ENCODE measurements at places on chromosomes 11 and 22. TPM values are rescaled to one million over a fixed set of nuclear protein-coding genes. Genes with fewer than 3 reads are reported as not detected.
A peak's percentile ranks its signal among the peaks of the same experiment; 100 is the strongest.

GRCh38 chr11:43573233-43573632 lies 107.3 kb upstream of the HSD17B12 start:
- DNase-seq = no peak

DNA sequence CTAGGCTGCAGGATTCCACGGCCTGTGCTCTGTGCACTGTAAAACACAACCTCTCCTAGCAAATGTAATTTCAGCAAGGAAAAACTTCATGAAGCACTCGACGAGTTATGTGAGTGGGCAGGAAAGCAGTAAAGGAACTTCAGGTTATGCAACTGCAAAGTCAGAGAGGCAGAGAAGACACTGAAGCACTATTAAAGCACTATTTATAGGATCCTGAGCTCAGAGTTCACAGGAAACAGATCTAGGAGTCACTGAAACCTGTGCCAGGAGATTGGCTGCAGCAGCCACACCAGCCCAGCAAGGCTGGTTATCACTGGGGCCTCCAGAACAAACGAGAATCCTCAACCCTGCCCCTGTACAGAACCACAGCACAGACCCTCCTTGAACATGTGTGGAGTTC lies 2.5 kb downstream of the SMIM35 start:
- DNase-seq = no peak

Gene BTBD18
- polyA plus RNA-seq = 0.76 TPM

Gene NXPE1
- polyA plus RNA-seq = not detected

DNA sequence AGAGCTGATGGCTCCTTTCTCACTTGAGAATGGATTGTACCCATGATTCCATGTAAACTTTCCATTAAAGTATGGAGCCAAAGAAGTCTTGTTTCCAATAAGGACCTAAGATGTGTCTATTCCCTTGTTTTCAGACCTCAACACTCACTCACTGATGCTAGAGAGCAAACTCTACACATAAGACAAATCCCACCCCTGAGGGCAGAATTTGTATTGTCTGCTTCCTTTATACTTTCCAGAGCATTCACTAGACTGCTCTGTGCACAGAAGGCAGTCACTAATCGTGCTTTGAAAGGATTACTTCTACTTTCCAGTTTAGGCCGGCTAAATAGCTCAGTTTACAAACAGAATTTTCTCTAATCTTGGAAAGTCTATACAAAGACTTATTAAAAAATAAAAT lies 6.4 kb downstream of the ANKRD49 start:
- DNase-seq = no peak

DNA sequence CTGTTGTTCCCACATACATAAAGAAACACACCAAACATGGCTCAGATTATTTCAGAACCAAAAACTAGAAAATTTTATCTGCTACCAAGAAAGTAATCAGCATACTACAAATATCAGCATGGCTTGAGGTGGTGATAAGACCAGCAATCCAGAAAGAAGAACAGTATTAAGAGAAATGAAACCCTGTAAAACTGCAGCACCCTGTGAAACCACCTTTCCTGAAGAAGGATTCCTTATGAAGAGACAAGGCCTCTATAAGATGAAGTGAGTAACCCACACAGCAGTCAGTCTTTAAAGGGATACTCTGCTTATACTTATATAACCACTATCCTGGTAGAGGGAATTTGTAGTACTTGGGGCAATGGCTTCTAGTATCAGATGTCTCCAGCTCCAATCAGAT lies 49.9 kb downstream of the RSF1 start:
- no peak for DNase-seq

DNA sequence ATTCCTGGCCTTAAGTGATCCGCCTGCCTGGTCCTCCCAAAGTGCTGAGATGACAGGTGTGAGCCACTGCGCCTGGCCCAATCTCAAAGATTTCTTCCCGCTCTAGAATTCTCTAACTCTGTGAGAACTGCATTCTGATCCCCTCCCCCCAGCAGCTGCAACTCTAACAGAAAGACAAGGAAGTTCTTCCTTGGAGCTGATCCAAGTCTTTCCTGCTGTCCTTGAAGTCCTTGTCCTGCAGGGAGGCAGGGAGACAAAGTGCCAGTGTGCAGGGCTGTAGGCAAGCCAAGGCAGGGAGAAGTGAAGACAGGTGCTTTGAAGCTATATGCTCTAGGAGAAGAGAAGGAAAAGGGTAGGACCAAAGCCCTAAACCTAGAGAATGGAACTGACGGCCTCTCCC lies 9.5 kb upstream of the GGA1 start:
- DNase-seq = no peak

GRCh38 chr11:78635814-78636506 lies 61.3 kb upstream of the NARS2 start:
- DNase-seq = no peak

DNA sequence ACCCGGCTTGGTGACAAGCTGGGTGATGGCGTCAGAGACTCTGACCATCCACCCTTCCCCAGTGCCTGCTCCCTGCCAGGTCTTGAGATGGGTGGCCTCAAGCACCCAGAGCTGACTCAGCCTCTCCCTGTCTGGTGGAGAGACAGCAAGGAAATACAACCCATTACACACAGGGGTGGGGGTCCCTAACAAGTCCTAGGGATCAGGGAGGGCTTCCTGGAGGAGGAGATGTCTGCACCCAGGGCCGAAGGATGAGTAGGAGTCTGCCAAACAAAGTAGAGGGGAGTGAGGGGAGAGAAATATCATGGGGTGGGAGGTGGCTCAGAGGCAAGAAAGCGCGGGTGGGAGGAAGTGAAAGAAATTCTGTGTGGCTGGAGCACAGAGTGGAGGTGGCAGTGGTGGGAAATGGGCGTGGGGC lies 6.8 kb downstream of the MAFF start:
- no peak for DNase-seq

DNA sequence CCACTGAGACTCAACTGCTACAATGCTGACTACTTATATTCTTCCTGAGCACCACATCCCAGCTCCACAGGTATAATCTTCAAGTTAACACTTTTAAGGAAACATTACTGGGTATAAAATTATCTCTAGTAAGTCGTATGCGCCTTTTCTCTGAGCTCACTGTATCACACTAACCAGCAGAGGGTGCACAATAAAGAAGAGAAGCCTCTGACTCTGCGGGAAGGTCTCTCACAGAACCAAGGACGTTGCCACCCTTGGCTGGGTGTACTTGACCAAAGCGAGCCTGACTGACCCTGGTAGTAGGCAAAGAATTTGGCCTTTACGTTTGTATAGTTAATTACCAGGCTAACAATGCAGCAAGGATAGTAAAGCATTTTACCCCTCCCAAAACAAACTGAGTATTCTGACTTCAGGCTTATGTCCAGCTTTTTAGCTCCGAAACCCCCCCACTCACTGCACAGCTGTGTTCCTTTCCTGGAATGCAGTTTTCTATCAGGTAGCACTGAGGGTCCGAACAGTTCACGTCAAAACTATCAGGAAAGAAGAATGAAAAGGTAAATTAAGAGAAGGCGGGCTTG lies at the start of gene BTBD18:
BTBD18 (minus strand) TSS at position 144 of the 578 bp plus-strand sequence. CDS start 631 bp downstream, outside the sequence.
- DNase-seq = no peak

GRCh38 chr11:123202155-123203151 lies 7.4 kb upstream of the CLMP start:
- DNase-seq = no peak

Gene ADAMTS15
- not detected for polyA plus RNA-seq

Gene MMP8
- polyA plus RNA-seq = not detected

DNA sequence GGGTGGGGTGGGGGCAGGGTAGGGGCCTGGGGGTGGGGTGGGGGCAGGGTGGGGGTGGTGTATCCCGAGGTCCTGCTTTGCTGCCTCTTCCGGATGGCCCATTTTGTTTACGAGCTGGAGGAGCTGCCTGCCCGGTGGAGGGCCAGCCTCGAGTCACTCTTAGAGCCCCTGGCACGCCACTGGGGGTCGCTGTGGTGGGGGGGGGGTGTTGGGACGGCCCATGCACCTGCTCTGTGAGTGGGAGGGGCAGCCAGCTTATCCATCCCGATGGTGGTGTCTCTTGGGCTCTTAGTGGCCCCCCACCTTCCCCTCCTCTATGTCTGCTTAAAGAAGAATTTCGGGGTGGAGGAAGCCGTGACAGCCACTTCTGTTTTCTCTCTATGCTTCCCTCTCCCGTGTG lies 24.6 kb downstream of the MRGPRD start:
- peak; percentile 20 for DNase-seq

GRCh38 chr11:69299023-69299461 lies 5.1 kb downstream of the MYEOV start:
- no peak for DNase-seq

Gene CHST1
- polyA plus RNA-seq = not detected

DNA sequence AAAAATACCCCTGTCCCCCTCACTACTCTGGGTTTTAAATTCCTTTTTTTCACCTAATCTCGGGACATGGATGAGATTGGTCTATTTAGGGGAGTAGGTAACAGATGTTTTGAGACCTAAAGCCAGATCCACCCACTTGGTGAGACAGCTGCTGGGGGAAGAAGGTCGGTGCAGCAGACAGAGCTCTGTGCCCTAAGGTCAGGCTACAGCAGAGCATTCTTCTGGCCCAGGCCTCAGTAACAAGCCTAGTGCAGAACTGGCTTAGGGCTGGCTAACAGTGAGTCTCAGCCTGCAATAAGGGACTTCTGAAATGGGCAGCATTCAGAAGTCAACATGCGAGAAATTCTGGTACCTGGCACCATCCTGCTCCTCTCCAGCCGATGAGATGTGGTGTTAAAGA lies 444.9 kb upstream of the KIRREL3 start:
- no peak for DNase-seq

Gene C11orf21
- polyA plus RNA-seq = 20.2 TPM

Gene P2RX6
- 0.25 TPM for polyA plus RNA-seq

Gene TMEM191C
- 1.5 TPM for polyA plus RNA-seq

GRCh38 chr11:36469063-36469462 lies 41.0 kb downstream of the TRAF6 start:
- no peak for DNase-seq

DNA sequence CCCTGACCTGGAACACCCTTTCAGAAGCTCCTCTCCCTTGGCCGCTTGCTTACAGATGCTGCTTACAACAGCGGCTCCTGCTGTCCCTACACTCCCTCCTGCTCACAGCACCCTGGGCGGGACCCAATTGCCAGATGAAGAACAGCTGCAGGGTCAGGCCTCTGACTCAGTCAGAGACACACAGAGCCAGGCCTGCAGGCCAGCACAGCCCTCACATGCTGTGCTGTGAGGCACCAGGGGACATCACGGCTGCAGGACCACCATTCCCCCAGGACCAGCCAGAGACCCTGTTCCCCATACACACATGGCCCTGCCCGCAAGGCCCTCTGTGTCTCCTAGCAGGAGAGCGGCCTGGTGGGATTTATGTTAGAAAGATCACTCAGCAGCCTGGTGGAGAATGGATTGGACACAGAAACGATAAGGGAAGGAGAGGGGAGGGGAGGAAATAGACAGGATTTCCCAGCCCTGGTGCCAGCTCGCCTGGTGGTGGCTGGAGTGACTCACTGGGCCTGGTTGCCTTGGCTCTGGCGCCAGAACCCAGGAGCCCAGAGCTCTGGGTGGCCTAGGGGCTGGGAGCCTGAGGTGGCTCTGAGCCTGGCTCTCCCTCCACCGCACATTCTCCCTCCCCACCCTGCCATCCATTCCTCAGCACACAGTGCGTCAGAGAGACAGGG lies 6.7 kb downstream of the CAPN5 start:
- DNase-seq = no peak

Gene FGF19
- polyA plus RNA-seq = not detected

Gene PHOX2A
- not detected for polyA plus RNA-seq

- DNase-seq = peak; percentile 56
Observed at GRCh38 chr11:27485930-27486773, 13.6 kb upstream of the LGR4 start.

DNA sequence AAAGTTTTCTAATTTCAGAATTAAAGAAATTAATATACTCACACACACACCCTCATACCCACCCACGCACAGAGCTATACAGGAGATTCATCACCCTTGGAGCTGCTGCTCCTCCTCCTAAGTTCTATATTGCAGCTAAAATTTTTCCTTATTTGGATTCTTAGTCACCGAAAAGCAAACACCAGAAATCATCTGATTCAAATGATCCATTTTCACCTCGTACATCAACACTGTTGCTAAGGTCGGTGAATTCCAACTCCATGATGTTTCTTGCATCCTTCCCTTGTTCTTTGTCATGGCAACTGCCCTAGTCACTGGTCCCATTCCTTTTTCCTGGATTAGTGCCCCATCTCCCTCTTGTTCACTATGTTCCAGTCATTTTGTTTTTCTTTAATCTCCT lies 286.2 kb downstream of the GRM5 start:
- no peak for DNase-seq

DNA sequence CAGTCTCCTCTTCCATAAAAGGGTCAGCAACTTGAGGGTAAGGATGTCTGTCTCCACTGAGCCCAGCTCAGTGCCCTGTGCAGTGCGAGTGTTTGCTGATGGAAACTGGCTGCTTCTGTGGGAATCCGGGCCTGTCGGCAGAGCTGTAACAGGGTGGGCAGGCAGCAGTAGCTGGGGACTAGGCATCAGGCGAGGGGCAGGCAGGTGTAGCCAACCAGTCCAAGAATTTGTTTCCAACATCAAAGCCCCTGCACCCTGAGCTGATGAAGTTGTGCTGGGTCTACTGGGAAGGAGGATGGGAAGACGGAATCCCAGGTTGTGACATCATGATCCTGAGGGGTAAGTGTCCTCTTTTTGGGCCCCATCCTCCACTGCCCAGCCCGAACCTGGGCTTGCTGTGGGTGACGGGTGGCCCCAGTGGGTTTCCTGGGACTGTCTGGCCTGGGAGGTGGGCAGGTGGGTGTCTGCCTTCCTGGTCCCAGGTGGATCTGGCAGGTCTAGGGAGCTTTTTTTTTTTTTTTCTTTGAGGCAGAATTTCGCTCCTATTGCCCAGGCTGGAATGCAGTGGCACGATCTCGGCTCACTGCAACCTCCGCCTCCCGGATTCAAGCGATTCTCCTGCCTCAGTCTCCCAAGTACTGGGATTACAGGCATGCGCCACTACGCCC lies 11.0 kb downstream of the SLC29A2 start:
- no peak for DNase-seq

Gene HTR3B
- polyA plus RNA-seq = not detected

- DNase-seq = no peak
Observed at GRCh38 chr11:57315491-57315890, 9.3 kb downstream of the TNKS1BP1 start.
